ENCODE measurements at places on chromosomes 5 and 9.

DNA sequence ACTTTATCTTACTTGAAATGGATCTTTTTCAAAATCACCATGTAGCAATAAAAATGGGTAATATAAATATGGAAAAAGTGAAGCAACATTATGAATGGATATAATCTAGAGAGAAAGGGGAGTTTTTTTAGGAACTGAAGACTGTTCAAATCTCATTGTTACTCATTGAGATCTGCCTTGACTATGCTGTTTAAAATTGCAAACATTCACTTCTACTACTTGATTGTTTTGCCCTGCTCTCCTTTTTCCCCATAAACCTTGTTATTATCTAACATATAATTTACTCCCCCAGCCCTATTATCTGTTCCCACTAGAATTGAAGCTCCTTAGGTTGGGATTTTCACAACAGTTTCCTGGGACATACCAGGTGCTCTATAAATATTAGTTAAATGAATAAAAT, 22.0 kb downstream of the PAM start:
- no peak for DNase-seq

- DNase-seq, result no peak
Measured at GRCh38 chr9:107810461-107810961, 320.9 kb upstream of the KLF4 start.

DNA sequence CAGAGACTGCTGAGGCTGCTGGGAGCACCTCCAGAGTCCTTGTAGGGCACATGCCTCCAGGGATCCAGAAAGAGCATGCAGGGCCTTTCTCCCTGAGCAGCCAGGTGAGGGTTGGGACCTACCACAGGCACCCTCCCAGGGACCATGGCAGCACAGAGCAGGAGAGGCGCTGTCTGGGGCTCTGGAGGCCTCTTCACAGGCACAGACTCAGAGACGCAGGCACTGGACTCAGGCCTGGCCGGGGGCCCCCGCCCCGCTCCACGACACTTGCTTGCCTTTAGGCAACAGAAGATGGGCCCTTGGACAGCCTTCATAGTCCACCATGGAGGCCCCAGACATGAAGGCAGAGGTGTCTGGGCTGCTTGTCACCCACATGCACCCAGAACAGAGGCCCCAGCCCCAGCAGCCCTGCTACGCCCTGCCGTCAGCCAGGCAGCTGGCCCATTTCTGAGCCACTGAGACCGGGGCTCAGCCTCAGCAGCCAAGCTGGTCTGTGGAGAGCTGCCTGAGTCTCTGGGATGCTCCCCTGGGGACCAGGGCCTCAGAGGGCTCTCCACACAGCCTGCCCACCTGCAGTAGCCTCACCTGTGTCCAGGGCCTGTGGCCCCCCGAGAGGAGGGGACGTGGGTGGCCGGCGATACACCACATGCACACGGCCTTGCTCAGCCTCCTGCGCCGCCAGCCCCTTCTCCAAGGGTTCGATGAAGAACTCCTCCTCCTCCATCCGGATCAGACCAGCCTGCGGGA, 72.8 kb downstream of the ADAMTS2 start:
- DNase-seq, result no peak

GRCh38 chr9:90909225-90909624, 107.6 kb downstream of the SYK start:
- DNase-seq, result no peak

- DNase-seq, result no peak
Measured at GRCh38 chr5:13251623-13252376, 692.7 kb downstream of the DNAH5 start.

DNA sequence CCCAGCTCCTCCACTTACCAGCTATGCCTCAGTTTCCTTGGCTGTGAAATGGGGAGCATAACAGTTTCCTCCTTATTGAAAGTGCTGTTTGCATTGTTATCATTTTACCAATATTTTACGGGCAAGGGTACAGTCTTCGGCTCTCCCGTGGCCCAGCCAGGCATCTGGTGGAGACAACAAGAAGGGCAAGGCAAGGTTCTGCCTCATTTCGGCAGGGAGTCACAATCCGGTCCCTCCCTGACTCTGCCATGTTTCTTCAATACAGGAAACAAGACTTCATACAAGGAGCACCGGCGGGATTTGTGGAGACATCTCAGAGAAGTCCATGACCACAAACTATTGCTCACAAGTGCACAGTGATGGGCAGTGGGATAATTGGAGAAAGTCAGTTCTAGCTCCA, 174.0 kb downstream of the FGF18 start:
- no peak for DNase-seq

DNA sequence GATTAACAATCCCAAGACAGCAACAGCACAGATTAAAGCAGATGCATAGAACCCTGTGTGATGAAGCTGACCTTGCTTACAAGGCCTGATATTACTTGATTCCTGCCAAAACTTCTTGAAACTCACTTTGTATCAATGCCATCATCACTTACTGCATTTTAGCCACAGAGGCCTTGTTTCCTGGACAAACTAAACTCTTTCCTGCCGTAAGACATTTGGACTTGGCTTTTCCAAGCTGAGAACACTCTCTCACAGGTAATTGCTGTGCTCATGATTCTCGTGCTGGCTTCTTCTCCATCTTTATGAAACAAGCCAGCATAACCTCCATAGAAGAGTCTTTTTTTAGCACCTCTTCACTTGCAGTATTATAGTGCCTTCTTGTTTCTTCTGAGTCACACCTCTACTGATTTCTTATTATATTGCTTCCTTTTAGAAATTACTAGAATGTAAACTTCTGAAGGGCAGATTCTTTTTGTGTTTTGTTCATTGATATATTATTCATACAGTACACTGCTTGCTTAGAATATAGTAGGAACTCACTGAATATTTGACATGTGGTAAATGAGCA, 456.5 kb upstream of the ZNF608 start:
- DNase-seq, result no peak

GRCh38 chr5:179620293-179620692, 3.2 kb downstream of the HNRNPH1 start:
- no peak for DNase-seq

DNA sequence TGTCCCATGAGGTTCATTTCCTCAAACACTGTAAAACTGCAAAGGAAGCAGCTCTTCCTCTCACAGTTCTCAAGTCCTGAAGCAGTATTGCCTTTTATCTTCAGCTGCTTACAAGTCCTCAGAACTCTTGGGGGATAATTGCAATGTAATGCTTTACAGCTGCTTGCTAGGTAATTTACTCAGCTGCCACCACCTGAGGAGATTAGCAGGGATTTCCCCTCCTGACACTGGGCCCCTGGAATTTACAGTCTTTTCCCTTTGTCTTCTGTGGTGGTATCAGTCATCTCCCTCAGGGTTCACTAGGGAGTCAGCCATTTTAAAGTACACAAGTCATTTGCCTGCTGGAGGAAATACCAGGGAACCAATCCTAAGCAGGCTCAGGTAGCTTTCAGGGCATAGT, 754.3 kb upstream of the GRAMD2B start:
- no peak for DNase-seq

DNA sequence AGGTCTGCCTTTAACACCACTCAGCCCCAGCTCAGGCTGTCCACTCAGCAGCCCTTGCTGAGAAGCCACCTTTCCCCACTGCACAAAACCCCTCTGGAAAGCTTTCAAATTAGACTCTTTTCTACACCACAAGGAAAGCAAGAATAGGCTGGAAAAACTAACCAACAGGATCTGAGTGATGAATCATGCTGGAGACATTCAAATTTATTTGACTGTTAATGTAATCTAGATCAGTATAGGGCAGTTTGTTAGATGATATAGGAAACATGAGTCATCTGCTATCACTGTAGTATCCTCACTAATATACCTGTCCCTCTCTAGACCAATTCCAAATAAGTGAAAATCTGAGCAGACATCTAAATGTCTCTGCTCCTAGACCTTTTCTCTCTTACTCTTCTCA, 127.8 kb upstream of the PAM start:
- no peak for DNase-seq

DNA sequence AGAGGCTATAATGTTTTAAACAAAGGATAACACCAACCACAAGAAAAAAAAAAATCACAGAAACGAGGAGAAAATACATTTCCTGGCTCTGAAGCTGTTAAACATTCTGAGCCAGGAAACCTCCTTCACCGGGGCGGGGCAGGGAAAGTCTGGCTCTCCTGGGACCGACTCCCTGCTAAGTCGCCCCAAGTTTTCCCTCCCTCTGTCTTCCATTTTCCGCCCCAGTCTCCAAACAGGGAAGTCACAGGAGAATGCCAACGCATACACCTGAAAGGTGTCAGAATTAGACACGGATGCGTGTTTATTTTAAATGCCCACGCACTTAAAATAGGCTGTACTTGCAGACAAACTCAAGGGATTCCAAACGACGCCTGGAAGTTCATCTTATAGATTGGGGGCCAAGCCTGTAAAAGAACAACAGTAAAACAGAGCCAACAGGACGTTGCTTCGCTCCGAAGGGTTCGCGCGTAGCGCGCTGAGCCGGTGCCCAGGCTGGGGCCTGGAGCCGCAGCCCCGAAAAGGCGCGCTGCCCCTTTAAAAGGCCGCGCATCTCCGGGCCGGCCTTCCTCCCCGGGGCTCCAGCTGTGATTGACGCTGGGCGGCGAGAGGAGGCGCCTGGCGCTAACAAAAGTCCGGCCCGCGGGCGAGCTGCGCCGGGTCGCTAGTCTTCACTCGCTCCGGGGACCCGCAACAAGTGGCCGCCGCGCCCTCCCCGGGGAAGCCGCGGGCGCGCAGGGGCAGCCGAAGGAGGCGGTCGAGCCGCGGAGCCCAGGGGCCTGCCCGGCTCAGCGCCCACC, at the start of gene FBXL7:
FBXL7 (plus strand) TSS at position 653 of the 797 bp plus-strand sequence.
- peak; percentile 76 for DNase-seq
